ENCODE measurements at places on chromosomes 13 and 19.

GRCh38 chr13:28463481-28463880 lies 31.4 kb downstream of the FLT1 start:
- no peaks in the 10 kb centered on the region for H3K4me1 ChIP-seq
- no peak for DNase-seq
- H3K27me3 ChIP-seq: peaks cover 32% of the 10 kb centered on the region
- no peak overlapping the region for H3K27ac ChIP-seq
- H3K36me3 ChIP-seq: no peaks in the 10 kb centered on the region

DNA sequence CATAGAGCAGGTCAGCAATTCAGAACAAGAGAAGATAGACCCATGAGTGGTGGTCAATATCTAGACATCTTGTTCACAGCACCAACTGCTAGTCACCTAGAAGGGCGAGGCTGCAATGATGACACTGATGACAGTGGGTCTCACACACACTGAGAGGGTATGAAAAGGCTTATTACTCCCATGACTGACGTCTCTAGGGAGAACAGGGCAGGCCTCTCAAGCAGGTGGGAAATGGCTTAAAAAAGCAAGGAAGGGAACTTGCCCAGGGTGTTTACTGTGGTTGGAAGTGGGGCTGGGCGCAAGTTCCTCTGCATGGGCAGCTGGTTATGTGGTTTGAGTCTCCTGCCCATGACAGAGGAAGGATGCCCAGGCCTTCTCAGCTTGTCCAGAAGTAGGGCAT lies 33.8 kb downstream of the ZNF44 start:
- DNase-seq: no peak
- no peaks in the 10 kb centered on the region for H3K27me3 ChIP-seq
- H3K36me3 ChIP-seq: no peaks in the 10 kb centered on the region
- H3K4me3 ChIP-seq: no peak overlapping the region

DNA sequence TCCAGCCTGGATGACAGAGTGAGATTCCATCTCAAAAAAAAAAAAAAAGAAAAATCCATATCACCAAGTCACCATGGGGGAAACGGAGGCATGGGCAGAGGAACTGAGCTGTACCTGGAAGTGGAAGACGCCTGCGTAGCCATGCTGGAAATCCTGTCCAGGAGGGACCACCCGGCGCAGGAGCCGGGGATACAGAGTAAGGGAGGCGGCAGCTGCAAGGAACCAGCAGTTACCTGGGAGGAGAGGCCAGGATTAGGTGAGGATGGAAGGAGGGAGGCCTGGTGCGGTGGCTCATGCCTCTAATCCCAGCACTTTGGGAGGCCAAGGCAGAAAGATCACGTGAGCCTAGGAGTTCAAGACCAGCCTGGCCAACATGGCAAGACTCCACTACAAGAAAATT lies 2.0 kb downstream of the CAPN12 start:
- DNase-seq: no peak
- peak overlapping the region; percentile 47 for H3K27ac ChIP-seq

GRCh38 chr13:112179995-112180394 lies 113.0 kb downstream of the SOX1 start:
- peaks cover 21% of the 10 kb centered on the region for H3K27me3 ChIP-seq
- H3K27ac ChIP-seq: no peak overlapping the region
- no peaks in the 10 kb centered on the region for H3K36me3 ChIP-seq
- H3K4me3 ChIP-seq: no peak overlapping the region
- no peaks in the 10 kb centered on the region for H3K4me1 ChIP-seq

DNA sequence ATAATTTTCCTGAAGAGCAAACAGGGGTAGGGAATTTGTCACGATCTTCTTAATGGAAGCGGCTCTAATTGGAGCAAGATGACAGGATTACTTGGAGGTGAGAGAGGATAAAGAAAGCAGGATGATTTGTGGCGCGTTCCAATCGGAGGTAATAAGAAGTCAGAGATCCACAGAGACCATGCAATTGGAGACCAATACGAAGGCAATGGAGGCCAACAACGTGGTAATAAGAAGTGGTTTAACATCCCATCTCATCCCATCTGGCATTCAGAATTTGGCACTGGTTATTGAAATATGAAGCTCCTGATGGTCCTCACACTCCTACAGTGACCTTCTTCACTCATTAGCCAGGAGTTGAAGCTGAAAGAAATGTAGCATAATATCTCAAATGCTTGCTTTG lies 130.6 kb downstream of the DLEU7 start:
- peaks cover 7% of the 10 kb centered on the region for H3K27me3 ChIP-seq
- H3K27ac ChIP-seq: no peak overlapping the region
- peaks cover 7% of the 10 kb centered on the region for H3K36me3 ChIP-seq
- no peak for DNase-seq
- H3K4me3 ChIP-seq: no peak overlapping the region

DNA sequence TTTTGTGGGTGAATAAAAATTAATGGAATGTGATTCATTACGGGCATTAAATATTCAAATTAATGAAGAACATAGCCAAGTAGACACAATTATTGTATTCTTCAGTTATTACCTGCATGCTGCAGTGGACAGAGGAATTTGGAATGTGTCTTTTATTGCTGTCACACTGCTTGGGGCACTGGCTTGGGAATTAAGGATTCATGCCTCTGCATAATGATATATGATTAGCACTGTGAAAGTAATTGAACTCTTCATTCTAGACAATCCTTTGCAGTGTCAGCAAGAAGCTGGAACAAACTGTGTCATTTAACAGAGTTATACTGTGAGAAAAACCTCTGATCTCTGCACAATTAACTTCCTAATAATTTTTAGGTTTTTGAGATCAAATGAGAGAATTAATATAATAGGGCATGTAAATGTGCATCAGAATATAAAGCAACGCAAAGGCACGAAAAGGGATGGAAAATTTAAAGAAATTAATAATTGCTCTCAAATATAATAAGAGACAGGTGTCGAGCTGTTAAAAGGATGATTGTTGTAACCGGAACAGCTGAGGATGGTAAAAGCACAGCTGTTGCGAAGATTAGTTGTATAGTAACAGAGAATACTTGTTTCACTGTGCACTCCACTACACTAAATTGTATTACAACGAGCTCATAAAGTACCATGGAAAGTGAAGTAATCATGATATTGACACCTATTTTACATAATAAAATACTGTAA lies 235.1 kb upstream of the MIR17HG start:
- no peak overlapping the region for H3K4me3 ChIP-seq
- H3K27me3 ChIP-seq: peaks cover 6% of the 10 kb centered on the region
- no peak for DNase-seq

DNA sequence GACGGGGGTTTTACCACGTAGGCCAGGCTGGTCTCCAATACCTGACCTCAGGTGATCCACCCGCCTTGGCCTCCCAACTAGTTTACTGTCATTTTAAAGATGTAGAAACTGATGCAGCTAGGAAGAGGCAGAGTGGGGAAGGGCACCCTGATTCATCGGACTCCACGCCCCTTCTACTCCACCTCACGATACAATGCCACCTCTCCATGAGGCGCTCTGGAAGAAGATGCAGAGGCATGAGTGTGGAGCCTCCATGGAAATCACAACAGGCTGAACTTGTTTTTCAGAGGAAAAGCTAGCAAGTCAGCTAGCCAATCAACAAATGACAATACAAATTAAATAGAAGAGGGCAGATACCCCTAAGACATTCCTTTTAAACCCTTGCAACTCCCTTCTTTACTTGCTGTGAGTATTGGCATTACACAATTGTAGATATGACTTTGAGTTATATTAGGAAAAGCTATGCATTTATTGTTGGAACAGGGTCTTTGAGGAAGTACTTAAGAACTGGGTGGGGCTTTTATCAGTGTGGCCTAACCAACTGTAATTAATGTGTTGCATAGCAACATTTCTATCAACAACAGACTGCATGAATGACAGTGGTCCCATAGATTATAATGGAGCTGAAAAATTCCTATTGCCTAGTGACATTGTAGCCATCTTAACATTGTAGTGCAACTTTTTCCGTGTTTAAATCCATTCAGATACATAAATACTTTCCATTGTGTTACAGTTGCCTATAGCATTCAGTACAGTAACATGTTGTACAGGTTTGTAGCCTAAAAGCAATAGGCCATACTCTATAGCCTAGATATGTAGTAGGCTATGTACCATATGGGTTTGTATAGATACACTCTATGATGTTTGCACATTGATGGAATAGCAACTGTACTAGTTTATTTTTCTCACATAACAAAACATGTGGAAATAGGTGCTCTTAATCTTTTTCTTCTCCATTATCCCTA lies 17.6 kb downstream of the WDFY2 start:
- H3K36me3 ChIP-seq: peaks cover 2% of the 10 kb centered on the region
- H3K27ac ChIP-seq: no peak overlapping the region
- DNase-seq: no peak
- H3K4me1 ChIP-seq: peaks cover 25% of the 10 kb centered on the region
- no peaks in the 10 kb centered on the region for H3K27me3 ChIP-seq
- no peak overlapping the region for H3K4me3 ChIP-seq

GRCh38 chr19:35128398-35129057 lies 6.3 kb downstream of the LGI4 start:
- peaks cover 2% of the 10 kb centered on the region for H3K36me3 ChIP-seq
- no peak overlapping the region for H3K27ac ChIP-seq
- H3K4me3 ChIP-seq: no peak overlapping the region
- DNase-seq: no peak

DNA sequence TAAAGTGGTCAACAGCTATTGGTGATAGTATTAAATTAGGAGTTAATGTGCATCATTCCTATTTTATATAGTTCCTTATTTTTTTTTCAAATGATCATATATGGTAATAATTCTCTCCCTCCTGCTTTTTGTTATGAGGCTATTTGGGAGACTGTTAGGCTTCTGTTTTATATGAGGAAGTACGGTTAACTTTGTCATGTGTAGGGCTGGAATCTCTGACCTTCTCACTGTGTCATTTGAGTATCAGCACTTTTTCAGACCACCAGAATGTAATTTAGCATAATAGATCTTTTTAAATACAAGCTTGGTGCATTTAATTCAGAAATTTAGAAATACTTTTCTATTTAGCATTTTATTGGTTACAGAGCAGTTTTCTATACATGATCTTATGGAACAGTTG lies 7.7 kb downstream of the DGKH start:
- peaks cover 6% of the 10 kb centered on the region for H3K4me1 ChIP-seq
- no peak overlapping the region for H3K4me3 ChIP-seq
- H3K27ac ChIP-seq: no peak overlapping the region

All from T-helper 17 cell (primary cell).